CD4-positive, alpha-beta T cell treated with Interleukin-1 beta for 1 hour (primary cell): ENCODE measurements at places on chromosomes 5 and 9.

DNA sequence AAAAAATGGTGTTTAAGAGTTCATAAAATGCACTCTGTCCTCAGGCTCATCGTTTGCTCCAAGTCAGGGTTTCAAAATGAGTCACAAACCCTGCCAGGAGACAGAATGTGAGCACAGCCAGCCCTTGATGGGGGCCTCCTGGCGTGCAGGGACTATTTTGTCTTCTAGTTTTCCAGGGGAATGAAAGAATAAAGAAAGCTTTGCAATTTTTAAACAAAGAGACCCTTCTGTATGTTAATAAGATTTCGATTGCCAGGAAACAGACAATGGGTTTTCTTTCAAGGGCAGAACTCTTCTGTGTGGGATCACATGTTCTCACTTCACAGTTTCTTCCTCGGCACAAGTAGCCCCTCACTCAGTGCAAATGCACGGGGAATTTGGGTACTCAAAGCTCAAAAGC, 121.4 kb upstream of the C6 start:
- DNase-seq: no peak

- DNase-seq: no peak
Observed at GRCh38 chr5:179281694-179282093, 63.6 kb downstream of the ADAMTS2 start.

- no peak for DNase-seq
Observed at GRCh38 chr9:101047848-101048397, 19.4 kb downstream of the PLPPR1 start.

DNA sequence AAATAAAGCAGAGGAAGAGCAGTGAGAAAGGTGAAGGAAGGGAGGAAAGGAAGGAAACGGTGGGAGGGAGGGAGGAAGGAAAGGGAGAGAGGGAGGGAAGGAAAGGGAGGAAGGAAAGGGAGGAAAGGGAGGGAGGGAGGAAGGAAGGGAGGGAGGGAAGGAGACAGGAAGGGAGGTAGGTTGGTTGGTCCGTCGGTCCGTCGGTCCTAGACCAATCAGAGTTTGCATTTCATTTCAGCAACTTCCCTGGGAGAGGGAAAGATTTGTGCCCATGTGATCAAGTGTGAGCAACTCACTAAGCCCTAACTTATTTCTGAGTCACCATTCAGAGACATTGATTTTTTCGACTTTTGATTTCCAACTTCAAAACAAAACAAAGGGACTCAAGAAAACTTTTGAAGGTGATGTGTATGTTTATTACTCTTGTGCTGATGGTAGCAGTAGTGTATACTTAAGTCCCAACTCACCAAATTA, 18.8 kb downstream of the NANS start:
- no peak for DNase-seq

DNA sequence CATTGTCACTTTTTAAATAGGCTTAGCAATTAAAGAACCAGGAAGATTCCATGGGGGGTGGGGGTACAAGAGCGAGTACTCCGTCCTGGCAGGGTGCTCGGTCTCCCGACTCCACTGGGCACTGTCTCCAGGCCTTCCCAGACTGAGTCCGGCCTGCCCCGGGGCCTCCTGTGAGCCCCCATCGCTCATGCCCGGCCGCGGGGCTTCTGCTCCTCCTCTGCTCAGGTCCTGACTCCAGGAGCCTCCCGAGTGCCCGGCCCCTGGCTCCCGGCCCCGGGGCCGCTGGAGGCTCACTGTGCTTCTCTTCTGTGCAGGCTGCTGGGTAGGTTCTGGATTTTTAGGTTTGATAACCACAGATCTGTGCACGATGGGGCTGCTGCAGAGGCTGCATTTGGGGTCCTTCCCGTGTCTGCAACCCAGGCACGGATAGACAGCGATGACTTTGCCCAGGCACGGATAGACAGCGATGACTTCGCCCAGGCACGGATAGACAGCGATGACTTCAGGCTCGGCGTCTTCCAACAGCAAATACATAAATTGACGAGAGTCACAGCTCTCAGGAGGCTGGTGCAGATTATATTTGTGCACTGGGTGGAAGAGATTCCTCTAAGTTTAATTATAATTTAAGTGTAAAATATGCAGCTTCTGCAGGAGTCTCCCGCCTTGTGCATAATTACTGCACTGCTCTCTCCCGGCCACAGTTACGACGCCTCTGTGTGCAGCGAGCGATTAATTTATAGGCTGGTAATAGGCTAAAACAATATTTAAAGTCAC, 74.8 kb upstream of the RXRA start:
- no peak for DNase-seq

DNA sequence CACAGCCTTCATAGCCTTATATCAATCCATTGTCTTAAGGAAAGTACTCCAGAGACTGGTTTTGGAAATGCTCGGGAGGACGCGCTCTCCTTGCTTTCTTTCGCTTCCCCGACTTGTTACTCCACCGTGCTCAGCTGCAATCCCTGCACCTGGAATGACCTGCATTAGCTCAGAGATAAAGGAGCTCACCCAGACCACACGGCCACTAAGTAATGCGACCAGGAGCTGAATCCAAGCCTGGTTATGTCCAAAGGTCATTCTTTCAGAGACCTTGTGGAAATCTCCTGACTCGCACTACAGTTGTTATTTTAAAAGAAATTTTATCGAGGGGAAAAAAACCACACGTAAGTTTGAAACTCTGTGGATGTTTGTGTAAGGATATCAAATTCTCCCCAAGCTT, 135.3 kb upstream of the DPYSL3 start:
- DNase-seq: no peak
